ENCODE measurements at places on chromosomes 4 and X. TPM values are rescaled to one million over a fixed set of nuclear protein-coding genes. Genes with fewer than 3 reads are reported as not detected.

GRCh38 chrX:69121321-69122000 lies 43.8 kb downstream of the PJA1 start:
- DNase-seq = no peak

DNA sequence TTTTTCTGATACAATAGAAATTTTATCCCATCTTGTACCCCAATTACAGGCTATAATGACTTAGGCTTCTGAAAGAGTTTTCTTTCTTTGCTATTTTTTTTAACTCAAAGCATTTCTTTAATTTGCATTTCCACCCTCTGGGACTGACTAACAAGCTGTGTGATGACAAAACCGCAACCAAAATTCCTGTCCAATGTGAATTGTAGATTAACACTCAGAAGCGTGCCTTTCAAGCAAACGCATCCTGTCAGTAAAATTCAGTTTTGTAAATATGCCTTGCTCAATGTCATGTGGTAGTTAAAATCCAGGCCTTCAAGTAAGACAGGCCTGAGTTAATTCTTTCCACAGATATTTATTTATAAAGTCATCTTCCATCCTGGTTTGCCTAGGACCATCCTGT lies 50.3 kb downstream of the STK32B start:
- no peak for DNase-seq

GRCh38 chrX:14738643-14739042 lies 134.2 kb downstream of the FANCB start:
- DNase-seq = no peak

- DNase-seq = peak; percentile 63
Measured at GRCh38 chrX:68808686-68809357, 20.0 kb upstream of the EFNB1 start.

DNA sequence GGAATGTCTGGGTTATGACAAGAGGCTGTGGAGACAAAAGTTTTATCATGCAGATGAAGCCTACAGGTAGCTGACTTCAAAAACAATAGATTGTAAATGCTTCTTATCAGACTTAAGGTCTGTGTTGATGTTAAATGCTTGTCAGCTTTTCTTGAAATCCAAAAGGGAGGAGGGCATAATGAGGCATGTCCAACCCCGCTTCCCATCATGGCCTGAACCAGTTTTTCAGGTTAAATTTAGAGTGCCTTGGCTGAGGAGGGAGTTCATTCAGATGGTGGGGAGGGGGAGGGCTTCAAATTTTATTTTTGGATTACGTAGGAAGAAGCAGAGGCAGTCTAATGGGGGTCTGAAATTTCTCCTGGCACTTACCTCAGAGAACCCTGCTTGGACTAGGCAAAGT lies 207.7 kb upstream of the HDX start:
- DNase-seq = no peak

DNA sequence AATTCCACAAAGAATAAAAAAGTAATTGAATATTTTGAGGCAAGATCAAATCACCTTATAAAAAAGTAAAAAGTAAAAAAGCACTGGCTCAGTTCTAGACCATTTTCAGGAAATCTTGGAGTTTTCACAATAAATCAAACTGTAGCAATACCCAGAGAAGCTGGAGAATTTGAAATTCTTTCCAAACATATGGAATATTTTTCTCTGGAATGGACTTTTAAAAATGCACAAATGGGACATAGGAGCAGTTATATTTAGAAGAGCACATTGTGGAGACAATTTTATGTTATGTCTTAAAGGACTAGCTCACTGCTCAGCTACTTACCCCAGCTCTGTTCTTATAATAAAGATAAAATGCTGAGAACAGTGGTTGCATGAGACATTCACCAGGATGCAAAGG lies 211.9 kb upstream of the KIT start:
- no peak for DNase-seq

- DNase-seq = no peak
Measured at GRCh38 chrX:152149648-152150047, 11.3 kb upstream of the MAGEA10 start.

GRCh38 chr4:105135785-105136184 lies 10.9 kb upstream of the TET2 start:
- no peak for DNase-seq

DNA sequence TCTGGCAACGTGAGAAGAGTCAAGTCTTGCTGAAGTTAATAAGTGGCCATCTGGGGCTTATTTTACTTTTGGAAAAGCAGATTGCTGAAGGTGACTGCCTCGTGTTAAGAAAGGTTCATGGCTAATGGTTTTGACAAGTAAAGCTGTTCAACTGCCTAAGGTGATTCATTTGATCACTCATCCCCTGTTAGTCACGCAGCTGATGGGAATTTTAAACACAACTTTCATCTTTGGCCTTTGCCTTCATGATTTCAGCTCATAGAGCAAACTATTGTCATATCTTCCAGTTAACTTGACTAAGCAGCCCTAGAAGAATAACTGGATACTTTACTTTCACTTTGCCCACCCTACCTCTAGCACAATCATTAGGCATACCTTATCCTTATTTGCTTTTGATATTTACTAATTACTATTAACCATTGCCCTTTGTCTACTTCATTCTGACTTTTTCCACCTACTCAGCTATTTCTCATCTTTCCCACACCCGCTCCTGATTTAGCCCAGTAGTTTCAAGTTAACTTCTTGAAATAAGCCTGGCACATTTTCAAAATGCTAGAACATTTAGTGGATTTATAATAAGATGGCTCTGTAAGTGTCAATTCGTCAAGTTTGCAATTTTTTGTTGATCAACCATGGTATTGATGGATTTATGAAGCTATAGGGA lies 170.6 kb upstream of the S100G start:
- no peak for DNase-seq

DNA sequence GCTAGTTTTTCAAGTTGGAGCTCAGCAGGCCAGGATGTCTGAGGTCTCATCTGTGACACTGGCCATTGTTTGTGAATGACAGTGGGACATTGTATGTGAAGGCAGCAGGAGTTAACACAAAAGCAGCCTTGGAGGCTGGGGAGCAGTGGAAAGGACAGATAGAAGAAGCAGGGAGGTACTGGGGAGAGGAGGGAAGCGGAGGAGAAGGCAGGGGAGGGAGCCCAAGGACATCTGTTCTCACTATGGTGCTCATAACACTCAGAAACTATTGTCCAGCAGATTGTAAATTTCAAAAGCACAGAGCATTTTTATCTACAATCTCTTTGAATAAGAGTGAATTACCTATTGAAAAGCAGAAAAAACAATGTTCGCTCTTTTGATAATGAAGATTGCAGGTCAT lies 253.6 kb upstream of the DIPK2B start:
- DNase-seq = no peak

Gene RNF128
- 22.2 TPM for total RNA-seq

Gene MUC7
- 0.69 TPM for total RNA-seq

Gene UGDH
- total RNA-seq = 90.9 TPM

Gene BMP2K
- total RNA-seq = 21.4 TPM
